ENCODE measurements at places on chromosomes 1 and 21.

- no peak for DNase-seq
These were observed 208.7 kb downstream of the FGGY start for GRCh38 chr1:59505596-59506028.

DNA sequence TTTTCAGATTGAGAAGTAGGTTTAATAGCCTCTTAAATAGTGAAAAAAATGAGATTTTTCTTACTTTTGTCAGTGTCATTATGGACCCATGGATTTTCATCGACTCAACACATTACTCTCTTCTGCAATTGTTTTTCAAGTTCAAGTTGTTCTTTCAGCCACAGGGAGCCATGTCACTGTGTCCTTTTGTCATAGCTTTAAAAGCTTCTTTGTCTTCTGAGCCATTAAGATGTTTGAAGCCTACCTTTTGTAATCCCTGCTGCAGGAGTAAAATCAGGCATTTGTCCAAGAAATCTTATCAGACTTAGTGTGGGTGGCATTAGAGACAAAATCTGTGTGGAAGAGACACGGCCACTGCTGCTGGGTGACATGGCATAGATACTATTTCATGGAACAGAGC is 92.8 kb upstream of the ZP4 start:
- no peak for DNase-seq

- no peak for DNase-seq
These were observed 53.8 kb downstream of the PTGER3 start for GRCh38 chr1:70993798-70994197.

GRCh38 chr1:164685266-164686035 is 126.5 kb downstream of the PBX1 start:
- no peak for DNase-seq

DNA sequence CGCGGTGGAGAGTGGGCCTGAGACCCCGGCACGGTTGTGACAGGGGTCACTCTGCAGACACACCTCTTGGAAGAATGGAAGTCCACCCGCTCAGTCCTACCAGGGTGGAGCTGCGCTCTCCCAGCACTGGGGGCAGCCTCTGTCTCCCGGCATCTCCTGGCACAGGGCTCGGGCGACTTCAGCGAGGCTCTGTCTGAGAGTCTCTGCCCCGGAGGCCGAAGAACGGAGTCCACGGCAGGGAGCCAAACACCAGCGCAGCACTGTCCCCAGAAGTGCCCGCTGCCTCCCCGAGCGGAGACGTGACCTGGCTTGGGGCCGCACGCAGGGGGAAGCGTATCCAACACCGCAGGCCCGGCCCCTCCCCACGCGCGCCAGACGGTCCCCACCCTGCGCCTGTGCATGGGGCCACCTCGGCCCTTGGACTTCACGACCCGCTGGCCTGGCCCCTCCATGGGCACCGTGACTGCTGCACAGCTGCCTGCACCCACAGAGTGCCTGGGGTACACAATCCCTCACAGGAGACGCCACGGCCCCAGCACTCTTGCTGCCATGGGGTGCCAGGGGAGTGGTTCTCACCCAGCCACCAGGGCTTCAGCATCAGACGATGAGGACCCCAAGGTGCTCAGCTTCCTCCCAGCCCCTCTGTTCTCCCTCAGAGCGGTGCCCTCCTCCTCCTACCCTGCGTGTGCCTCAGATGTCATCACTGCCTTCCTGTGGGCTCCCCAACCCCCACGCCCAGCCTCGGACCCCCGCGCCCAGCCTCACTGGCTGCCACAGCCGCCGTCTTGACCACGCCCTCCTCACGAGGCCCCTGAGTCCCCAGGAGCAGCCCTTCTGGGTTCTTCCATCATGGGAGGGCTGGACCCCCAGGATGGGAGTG is 14.9 kb upstream of the RNF223 start:
- DNase-seq: no peak

DNA sequence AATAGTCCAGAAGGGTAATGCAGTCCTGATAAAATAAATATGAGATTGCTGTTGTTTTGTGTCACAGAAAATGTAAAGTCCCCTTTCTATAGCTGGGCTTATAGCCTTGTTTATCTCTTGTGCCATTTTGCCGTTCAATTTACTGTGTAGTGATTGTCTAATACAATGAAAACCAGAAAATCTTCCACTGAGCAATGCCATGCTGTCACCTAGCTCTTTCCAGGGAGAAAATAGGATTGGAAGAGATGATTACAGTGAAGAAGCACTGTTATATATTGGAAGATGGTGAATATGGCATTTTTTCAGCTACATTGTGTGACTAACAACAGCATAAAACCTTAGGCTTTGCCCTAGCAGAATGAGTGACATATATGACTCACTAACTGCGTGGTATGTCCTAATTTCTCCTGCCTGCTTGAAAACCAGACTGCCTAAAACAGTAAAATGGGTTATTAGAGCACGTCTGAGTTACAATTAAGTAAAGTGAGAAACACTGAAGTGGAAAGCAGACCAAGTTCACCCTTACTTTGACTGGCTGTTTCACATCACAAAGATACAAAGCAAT is 332.4 kb upstream of the ZP4 start:
- DNase-seq: no peak

GRCh38 chr1:47778280-47778679 is 218.9 kb downstream of the TRABD2B start:
- DNase-seq: no peak

- DNase-seq: no peak
These were observed 156.5 kb upstream of the ZNHIT6 start for GRCh38 chr1:85864727-85865126.

- no peak for DNase-seq
These were observed 5.2 kb downstream of the TMCO1 start for GRCh38 chr1:165763442-165763841.

- no peak for DNase-seq
These were observed 57.8 kb downstream of the DYRK1A start for GRCh38 chr21:37424396-37424795.

DNA sequence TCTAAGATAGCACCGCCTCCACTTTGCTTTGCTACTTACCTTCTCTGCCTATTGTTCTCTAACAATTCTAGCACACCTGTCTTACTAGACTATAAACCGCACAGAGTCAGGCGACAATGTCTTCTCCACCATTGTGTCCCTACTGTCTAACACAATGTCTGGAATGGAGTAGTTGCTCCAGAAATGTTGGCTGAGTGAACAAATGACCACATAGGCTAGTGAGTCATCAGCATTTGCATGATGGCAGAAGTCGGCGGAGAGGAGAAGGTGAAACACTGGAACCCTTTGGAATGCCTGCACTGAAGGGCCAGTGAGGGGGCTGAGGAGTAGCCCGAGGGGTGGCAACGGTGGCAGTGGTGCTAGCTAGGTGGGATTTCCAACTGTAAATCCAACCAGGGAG is 14.0 kb upstream of the PABPC4 start:
- DNase-seq: no peak

DNA sequence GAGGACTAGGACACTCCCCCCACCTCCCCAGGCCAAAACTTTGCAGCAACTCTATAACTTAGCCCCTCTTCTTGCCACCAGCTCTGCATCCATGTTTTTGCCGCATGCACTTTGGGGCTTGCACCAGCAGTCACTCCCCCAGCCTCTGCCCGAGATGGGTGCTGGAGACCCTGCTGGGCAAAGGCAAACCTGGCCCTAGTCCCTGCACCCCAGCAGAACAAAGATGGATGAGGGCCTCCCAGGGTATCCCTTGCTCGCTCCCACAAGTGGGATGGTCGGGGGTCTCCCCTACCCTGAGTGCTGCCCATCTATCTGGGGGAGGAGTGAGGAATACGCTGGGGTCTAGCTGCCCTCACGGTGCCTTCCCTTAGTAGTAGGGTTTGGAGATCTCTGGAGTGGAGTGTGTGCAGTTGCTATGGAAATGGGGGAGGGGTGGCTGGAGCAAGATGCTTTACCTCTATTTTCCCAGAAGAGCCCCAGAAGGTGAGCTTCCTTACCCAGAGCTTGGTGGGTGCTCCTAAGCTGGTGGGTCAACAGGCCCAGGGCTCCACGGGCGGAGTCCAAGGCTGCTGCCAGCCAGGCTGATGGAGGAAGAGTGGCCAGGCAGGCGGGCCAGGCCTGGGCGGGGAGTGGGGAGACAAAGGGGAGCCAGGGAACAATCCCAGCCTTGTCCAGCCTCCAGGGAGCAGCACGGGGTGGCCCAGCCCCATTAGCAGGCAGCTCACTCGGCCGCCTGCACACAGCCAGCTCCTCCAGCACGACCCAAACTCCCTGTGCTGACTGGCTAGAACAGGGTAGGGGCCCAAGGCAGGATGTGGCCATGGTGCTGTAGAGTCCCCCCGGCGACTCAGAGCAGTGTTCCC is at the start of gene PAQR6:
PAQR6 (minus strand) TSS at position 597 of the 863 bp plus-strand sequence. CDS start 1,325 bp downstream, outside the sequence.
- no peak for DNase-seq

- DNase-seq: no peak
These were observed 803.8 kb downstream of the ADGRL2 start for GRCh38 chr1:82604524-82604923.

GRCh38 chr1:181077576-181078242 is 10.8 kb upstream of the IER5 start:
- no peak for DNase-seq

DNA sequence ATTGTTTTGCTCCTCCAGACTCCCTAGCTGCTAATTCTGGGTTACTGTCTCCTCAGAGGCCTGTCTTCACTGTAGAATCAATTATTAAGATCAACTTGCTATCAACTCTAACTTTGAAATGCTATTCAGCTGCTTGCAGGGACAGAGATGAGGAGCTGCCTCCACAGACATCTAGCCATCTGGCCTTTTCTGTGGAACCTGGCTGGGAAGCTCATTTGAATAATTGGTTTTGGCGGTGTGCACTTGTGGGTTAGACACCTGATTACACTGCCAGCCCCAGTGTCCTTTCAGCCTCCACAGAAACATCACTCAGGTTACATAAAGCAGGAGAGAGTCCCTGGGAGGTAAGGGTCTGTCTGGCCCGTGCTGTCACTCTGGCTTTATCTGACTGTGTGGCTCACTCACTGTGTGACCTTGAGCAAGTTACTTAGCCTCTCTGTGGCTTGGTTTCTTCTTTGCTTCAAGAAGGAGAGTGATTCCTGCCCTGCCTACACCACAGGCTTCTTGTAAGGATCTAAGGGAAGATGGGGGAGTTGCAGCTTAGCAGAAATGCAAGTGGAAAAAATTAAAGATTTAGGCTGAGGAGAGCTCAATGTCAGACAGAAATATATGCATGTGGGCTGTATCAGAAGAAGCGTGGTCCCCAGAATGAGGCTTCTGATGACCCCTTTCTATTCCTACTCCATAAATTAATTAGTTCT is 131.6 kb downstream of the BEND5 start:
- DNase-seq: no peak

- DNase-seq: no peak
These were observed 408.0 kb upstream of the KAZN start for GRCh38 chr1:14190508-14190907.

- DNase-seq: no peak
These were observed 17.8 kb downstream of the PKNOX1 start for GRCh38 chr21:42991992-42992740.

- DNase-seq: no peak
These were observed 81.1 kb upstream of the PGBD5 start for GRCh38 chr1:230507236-230507635.

- no peak for DNase-seq
These were observed 1.7 kb downstream of the NES start for GRCh38 chr1:156675210-156676113.

DNA sequence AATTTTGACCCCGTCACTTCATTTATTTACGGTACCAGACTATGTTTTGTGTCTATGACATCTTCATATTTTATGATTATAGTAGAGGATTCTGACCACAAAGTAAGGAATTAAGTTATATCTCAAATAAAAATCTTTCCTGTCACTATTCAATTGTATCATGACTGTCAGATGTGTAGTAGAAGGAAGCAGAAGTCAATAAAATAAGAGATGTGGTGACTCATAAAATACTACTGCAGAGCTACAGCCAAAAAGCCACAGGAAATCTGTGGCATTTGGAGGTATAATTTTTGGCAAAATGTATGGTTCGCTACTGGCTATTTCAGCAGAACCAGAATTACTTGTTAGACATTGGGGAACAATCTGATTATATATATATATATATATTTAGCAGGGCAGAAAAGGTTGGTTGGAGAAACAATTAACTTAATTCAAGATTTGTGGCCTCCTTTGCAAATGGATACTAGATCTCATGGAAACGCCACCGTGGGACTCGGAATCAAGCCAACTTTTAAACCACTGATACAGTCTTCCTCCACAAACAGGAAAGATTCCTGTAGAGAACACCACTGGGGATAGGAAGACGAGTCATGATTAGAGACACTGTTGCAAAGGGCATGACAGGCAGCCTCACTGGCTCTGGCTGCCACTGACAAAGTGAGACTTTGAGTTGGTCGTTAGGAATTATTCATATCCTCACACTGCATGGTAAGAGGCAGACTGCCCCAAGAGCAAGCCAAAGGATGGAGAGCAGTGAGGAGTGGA is 5.1 kb downstream of the FCRL2 start:
- no peak for DNase-seq
